ENCODE measurements at places on chromosomes 16 and 17.

DNA sequence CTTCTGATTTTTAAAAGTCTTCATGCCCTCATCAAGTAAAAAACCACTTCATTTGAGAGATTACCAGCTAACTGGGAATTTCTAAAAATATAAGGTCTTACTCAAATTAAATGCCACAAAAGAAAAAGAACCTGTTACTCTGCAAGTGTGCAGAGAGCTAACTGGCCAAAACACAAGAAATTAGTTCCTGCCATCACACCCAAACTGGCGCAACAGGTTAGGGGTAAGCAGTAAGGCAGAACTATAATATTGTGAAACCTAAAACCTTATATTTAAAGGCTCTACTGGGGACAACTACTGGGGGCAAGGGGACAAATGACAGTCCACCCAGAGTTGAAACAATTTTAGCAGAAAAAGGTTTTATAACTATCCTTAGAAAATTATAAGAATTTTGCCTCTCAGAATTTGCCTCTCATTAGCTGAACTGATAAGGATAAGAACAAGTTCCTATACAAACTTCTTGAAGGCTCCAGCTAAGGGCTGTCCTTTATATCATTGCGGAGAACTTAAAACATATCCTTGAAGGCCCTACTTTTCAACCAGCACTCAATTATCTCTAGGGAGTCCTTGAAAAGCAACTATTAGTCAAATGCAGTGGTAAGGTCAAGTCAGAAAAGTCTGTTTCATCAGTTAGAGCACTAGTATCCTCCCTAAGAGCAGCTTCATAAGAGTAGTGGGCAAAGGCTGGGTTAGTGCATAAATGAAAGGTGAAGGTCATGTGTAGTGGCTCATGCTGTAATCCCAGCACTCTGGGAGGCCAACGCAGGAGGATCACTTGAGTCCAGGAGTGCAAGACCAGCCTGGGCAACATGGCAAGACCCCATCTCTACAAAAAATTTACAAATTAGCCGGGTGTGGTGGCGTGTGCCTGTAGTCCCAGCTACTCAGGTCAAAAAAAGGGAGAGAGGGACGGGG lies 31.5 kb downstream of the SMURF2 start:
- H3K27me3 ChIP-seq: no peaks in the 10 kb centered on the region
- peaks cover 94% of the 10 kb centered on the region for H3K4me1 ChIP-seq
- H3K36me3 ChIP-seq: peaks cover 19% of the 10 kb centered on the region
- no peak for DNase-seq
- H3K4me3 ChIP-seq: no peak overlapping the region

DNA sequence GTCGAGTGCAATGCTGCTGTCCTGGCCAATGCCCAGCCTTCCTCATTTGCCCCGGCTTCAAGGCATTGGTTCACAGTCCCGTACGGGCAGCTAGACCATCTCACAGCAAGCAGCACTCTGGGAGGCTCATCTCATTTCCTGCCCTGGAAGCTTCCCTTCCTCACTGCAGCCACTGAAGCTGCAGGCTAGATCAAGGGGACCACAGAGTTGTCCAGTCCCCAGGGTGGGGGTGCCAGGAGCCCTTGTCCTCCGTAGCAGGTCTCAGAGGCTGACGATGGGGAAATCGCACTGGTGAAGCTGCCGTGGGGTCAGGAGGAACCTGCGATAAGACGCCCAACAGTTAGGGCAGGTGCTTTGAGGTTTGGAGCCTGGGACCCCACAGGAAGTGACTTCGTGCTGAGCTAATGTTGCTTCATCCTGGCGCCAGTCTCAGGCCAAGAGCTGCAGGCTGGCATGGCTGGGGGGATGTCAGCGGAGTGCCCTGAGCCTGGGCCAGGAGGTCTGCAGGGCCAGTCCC lies at the start of gene SPNS3:
TSS of gene SPNS3 (plus strand) at position 426 of the 517 bp plus-strand sequence. CDS start at position 454, 28 bp downstream.
- H3K4me3 ChIP-seq: no peak within 1 kb of the TSS
- no peak for DNase-seq
- no peak within 1 kb of the TSS for H3K27ac ChIP-seq

- H3K27ac ChIP-seq: no peak overlapping the region
- no peaks in the 10 kb centered on the region for H3K27me3 ChIP-seq
- peaks cover 3% of the 10 kb centered on the region for H3K36me3 ChIP-seq
- no peaks in the 10 kb centered on the region for H3K4me1 ChIP-seq
- DNase-seq: no peak
Observed at GRCh38 chr16:87337262-87337771, 20.1 kb upstream of the C16orf95 start.

- no peak for DNase-seq
- no peak overlapping the region for H3K27ac ChIP-seq
- no peaks in the 10 kb centered on the region for H3K36me3 ChIP-seq
- H3K4me3 ChIP-seq: no peak overlapping the region
- no peaks in the 10 kb centered on the region for H3K4me1 ChIP-seq
Observed at GRCh38 chr16:51084074-51084928, 66.8 kb downstream of the SALL1 start.

GRCh38 chr17:43768382-43768781 lies 9.8 kb upstream of the SOST start:
- no peak overlapping the region for H3K27ac ChIP-seq
- DNase-seq: no peak
- H3K27me3 ChIP-seq: no peaks in the 10 kb centered on the region
- no peak overlapping the region for H3K4me3 ChIP-seq
- H3K4me1 ChIP-seq: peaks cover 4% of the 10 kb centered on the region

Data from GM23248 (cell line).